ENCODE measurements at places on chromosomes 16 and 17.

- no peak for DNase-seq
Measured at GRCh38 chr17:3794557-3795389, 6.2 kb downstream of the ITGAE start.

- DNase-seq: peak; percentile 77
Measured at GRCh38 chr17:915538-916201, 63.9 kb downstream of the NXN start.

GRCh38 chr17:57365420-57365819, 109.1 kb downstream of the MSI2 start:
- DNase-seq: no peak

DNA sequence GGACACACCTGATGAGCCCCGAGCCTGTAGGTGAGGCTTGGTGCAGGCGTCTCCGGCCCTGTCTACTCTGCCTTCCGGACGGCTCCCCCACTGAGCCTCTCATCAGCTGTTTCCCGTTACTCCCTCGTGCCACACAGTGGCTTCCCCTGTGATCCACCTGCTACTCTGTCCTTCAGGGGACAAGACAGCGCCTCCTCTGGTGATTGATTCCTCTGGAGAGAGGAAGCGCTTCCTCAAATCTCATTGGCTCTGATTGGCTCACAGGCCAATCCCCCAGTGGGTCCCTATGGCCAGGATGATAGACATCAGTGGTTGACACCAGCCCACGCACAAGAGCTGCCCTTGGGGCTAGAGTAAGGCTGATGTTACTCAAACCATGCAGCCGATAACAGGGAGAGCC, 24.0 kb downstream of the RNF213 start:
- no peak for DNase-seq

- no peak for DNase-seq
Measured at GRCh38 chr16:74280448-74280847, 16.2 kb upstream of the PSMD7 start.

- no peak for DNase-seq
Measured at GRCh38 chr17:53234138-53234537, 588.6 kb upstream of the KIF2B start.

DNA sequence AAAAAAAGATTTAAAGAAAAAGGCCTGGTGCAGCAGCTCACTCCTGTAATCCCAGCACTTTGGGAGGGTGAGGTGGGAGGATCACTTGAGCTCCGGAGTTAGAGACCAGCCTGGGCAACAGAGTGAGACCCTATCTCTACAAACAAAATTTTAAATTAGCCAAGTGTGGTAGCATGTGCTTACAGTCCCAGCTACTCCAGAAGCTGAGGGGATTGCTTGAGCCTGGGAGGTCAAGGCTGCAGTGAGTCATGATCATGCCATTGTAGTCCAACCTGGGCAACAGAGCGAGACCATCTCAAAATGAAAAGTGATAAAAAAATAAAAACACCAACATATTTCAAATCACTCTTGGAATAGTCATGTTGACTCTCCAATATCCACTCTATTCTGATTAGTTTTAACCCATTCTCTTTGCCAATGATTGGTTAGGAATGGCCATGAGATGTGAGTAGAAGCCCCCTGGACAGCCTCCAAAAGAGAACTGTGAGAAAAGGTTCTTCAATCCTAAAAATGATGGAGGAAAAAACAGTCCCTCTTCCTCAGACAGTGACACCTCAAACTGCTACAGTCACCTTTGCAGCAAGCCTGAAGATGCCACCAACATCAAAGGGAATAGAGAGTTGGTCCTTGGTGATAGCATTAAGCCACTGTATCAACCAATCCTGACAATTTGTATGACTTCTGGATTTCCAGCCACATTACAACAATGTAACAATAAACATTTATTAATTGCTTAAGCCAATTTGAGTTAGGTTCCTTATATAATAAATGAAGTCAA, 2.9 kb upstream of the KANSL1 start:
- no peak for DNase-seq

DNA sequence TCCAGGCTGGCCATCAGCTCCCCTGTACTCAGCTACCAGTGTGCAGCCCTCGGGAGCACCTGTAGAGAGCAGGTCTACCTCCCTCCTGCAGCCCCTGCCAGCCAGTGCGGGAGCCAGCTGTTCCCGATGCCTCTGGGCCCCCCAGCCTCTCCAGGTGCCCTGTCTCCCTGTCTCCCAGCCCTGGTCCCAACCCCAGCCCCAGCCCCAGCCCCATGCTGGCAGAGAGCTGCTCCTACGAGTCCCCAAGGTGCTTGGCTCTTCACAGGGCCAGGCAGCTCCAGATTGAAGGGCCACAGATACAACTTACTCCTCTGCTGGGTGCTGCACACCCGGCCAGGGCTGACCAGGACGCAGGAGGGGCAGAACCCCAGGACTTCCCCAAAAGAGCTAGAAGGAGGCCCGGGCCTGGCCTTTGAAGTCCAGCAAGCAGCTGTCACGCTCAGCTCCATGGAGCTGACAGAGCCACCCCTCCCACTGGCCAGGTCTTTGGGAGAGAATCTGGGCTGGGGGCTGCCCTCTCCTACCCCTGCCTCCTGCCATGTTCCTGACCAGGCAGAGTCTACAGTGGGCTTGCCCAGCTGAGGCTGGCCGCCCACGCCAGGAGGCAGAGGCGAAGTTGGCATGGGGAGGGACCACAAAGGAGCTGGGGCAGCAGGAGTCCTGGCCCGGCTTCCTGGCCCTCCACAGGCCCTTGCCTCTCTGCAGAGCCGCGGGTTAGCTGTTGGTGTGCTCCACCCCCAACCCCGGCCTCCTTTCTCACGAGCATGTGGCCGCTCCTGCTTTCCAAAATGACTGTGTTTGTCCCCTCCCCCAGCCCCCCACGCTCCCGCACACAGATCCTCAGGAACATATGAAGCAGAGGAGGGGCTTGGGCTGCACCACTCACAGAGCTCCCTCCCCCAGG, 9.5 kb upstream of the ADAM11 start:
- peak; percentile 34 for DNase-seq

- DNase-seq: no peak
Measured at GRCh38 chr17:76441686-76442340, 11.1 kb downstream of the UBE2O start.

DNA sequence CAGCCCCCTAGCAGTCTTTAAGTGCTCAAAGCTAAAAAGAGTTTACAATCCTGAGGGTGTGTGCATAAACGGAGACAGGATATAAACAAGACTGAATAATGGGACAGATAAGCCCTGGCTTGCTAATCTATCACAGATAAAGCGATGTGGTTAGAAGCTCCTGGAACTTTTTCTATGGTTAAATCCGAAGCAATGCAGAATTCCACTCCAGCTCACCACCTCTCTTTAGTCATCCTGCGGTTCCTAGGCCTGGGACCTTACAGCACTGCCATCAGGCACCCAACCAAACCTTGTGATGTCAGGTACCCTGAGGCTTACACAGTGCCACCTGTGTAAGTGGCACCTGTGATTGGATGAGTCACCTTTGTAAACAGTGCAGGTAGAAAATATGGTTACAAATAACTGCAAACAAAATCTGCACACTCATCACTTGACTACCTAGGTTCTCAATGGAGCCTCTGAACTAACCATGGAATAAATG, 31.5 kb upstream of the B4GALNT2 start:
- DNase-seq: no peak

DNA sequence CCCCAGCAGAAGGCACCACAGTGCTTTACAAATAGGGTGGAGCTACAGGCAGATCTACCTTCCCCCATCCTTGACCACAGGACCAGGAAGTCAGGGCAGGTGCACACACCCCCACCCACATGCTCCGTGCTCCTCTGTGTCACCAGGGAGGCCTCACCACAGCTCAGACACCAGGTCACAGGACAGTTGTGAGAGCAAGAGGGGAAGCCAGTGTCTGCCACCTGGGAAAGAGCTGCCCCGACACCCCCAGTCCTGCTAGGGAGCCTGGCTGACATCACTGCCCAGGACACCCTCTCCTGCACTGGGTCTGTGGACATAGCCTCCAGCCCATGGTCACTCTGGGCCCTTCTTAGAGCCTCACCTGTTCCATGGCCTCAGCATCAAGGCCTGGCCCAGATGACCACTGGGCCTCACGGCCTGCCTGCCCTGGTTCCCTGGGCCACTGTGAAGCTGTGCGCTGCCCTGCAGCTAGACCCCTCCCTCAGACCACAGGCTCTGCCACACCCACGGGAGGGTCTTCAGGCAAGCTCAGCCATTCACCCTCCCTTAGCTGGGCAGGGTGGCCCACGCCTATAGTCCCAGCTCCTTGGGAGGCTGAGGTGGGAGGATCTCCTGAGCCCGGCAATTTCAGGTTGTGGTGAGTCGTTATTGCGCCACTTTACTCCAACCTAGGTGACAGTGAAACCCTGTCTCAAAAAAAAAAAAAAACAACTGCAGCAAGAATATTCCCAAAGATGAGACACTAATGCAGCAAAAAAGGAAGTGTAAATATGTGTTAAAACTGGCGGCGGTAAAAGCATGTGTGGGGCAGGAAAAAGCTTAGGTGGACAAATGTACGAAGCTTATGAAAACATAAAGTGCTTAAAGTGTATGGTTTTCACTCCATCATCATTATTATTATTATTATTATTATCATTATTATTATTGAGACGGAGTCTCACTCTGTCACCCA, 14.2 kb downstream of the POLR3K start:
- DNase-seq: no peak

- no peak for DNase-seq
Measured at GRCh38 chr17:80832266-80832676, 159.4 kb upstream of the CHMP6 start.

DNA sequence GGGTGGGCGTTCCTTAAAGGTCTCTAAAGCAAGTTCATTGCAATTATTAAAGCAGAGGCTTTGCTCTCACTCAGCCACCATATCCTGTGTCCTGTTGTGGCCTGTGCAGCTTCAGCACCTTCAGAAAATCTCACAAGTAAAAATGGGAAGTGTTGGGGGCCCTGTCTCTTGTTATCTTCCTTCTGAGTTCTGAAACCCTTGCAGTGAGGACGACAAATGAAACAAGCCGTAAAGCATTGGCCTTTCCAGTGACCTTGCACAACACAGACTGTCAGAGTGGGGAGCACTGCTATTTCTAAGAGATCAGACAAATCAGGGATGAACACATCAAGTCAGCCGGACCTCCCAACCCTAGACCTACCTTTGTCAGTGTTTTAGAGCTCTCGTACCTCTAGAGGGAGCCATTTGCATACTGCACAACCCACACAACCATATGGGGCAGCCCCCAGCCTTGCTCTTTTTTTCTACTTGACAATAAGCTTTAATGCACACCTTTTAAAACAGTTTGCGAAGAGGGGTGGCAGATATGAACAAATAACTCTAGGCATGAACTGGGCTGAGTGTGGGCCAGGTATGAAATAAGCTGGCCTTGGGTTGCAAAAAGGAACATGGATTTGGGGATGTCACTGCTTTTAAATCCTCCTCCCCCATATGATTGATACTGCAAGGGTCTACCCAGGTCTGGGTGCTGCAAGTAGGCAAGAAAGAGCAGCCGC, 89.8 kb downstream of the KATNIP start:
- no peak for DNase-seq

GRCh38 chr17:66192378-66192687, 400 bp upstream of the CEP112 start:
- no peak for DNase-seq

DNA sequence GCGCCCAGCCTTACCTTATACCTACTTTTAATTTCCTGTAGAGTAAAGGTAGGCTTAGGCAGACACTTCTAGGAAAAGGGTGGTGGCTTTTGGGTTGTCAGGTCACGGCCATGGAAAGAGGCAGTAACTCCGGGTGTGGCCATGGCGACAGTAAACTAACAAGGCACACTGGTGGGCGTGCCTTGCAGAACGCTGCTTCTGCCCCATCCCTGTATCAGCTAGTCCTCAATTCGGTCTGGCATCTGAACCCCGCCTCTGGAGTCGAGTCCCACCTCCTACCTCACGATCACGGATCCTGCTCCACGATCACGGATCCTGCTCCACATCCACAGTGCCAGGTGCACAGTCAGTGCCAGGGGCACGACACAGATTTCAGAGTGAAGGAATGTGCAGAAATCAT, 5.6 kb downstream of the ADCY9 start:
- DNase-seq: no peak

DNA sequence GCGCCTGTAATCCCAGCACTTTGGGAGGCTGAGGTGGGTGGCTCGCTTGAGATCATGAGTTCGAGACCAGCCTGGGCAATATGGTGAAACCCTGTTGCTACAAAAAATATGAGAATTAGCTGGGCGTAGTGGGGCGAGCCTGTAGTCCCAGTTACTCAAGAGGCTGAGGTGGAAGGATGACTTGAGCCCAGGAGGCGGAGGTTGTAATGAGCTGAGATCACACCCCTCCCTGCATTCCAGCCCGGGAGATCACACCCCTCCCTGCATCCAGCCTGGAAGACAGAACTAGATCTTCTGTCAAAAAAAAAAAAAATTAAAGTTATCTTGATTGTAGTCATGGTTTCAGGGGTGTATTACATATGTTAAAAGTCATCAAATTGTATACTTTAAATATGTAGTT, 26.8 kb upstream of the GLG1 start:
- no peak for DNase-seq

- DNase-seq: no peak
Measured at GRCh38 chr16:11819798-11820197, 22.7 kb upstream of the ZC3H7A start.

All from forelimb muscle (tissue), 1 donor.